ENCODE measurements at places on chromosomes 6 and 20. TPM values are rescaled to one million over a fixed set of nuclear protein-coding genes. Genes with fewer than 3 reads are reported as not detected.
A peak's percentile ranks its signal among the peaks of the same experiment; 100 is the strongest.

GRCh38 chr6:133903855-133904254, 14.9 kb downstream of the TCF21 start:
- peaks cover 25% of the 10 kb centered on the region for H3K27me3 ChIP-seq
- H3K27ac ChIP-seq: no peak overlapping the region
- H3K4me1 ChIP-seq: no peaks in the 10 kb centered on the region
- DNase-seq: no peak

DNA sequence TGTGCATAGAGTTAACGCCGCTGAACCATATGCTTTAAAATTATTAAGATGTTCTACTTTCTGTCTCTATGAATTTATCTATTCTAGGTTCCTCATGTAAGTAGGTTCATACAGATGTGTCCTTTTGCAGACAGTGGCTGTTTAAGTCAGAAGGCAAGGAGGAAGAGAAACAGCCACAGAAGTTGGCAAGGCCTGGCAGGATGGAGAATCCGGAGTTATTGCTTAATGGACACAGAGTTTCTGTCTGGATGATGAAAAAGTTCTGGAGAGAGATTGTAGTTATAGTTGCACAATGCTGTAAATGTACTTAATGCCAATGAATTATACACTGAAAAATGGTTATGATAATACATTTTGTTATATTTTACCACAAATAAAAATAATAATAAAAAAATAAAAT, 283.6 kb upstream of the CNR1 start:
- H3K36me3 ChIP-seq: no peaks in the 10 kb centered on the region
- DNase-seq: no peak
- no peaks in the 10 kb centered on the region for H3K4me1 ChIP-seq
- H3K27me3 ChIP-seq: no peaks in the 10 kb centered on the region
- no peak overlapping the region for H3K4me3 ChIP-seq
- no peak overlapping the region for H3K27ac ChIP-seq

GRCh38 chr6:147892476-147892875, 384.0 kb downstream of the SAMD5 start:
- no peaks in the 10 kb centered on the region for H3K36me3 ChIP-seq
- no peak overlapping the region for H3K4me3 ChIP-seq
- DNase-seq: no peak
- H3K27ac ChIP-seq: no peak overlapping the region
- H3K27me3 ChIP-seq: no peaks in the 10 kb centered on the region

DNA sequence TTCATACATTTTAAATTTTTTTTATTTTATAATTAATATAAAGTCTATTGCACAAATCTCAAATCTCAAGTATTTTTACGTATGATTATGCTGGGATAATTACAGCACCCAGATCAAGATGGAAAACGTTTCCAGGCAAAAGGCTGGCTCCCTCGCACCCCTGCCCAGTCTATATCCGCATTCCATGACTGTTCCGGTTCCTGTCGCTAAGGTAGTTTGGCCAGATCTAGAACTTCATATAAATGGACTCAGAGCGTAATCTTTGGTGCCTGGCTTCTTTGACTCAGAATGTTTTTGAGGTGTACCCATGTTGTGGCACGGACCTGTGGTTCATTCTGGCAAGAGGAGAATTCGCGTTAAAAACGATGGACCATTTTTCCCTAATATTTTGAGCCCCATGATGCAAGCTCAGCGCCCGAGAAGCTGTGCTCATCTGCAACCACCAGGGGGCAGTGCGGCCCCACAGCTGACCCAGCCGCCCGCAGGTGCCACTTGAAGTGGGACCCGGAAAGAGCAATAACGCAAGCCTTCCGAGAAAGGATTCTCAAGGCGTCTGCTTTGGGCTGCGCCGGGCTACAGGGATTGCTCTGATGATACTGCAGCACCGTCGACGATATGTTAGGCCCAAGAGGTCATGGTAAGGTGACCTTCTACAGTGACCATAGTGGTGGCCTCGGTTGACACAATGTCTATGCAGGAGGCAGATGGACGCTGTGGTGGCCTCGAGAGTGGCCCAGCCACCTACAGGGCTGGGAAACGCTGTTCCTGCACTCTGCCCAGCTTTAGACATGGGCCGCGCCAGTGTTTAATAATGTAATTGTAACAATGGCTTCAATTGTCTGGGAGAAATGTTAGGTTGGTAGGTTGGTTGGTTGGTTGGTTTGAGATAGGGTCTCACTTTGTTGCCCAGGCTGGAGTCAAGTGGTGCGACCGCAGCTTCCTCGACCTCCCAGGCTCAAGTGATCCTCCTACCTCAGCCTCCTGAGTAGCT, 160.1 kb downstream of the ZMYND8 start:
- no peak overlapping the region for H3K4me3 ChIP-seq
- H3K4me1 ChIP-seq: no peaks in the 10 kb centered on the region
- H3K27ac ChIP-seq: no peak overlapping the region
- H3K36me3 ChIP-seq: no peaks in the 10 kb centered on the region
- H3K27me3 ChIP-seq: no peaks in the 10 kb centered on the region
- peak; percentile 78 for DNase-seq

- no peak overlapping the region for H3K4me3 ChIP-seq
- H3K36me3 ChIP-seq: no peaks in the 10 kb centered on the region
- H3K4me1 ChIP-seq: no peaks in the 10 kb centered on the region
Measured at GRCh38 chr20:11995805-11996567, 78.3 kb downstream of the BTBD3 start.

DNA sequence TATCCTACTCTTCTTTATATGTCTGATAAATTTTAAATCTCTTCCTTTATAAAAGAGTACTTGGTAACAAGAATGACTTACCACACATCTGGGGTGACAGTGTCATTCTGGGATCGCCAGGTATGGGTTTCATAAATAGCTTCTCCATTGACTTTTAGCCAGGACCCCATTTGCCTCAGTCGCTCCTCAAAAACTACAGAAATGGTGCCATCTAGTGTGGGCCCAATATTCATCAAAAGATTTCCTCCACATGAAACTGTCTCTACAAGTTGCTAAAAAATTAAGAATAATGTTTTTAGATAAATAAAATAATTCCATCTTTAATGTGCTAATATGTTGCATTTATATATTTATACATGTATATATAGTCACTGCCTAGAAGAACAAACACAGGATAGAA, 9.7 kb downstream of the FUCA2 start:
- H3K27ac ChIP-seq: no peak overlapping the region
- no peak overlapping the region for H3K4me3 ChIP-seq
- no peaks in the 10 kb centered on the region for H3K4me1 ChIP-seq

DNA sequence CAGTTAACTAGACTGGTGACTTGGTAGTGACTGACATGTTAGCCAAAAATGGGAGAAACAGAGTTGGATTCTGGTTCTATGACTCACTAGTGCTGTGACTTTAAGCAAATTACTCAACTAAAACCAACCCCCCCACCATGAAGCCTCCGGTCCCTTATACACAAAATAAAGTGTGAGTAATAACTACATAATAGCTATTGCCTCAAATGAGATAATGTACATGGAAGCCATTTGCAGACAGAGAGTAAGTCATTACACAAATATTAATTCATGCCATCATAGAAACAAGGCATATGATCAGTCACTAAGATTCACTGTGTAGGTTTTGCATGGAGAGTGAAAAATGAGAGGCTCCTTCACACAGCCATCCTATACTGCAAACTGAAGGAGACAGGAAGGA, 111.9 kb downstream of the HIVEP2 start:
- no peaks in the 10 kb centered on the region for H3K27me3 ChIP-seq
- DNase-seq: no peak
- no peaks in the 10 kb centered on the region for H3K36me3 ChIP-seq

DNA sequence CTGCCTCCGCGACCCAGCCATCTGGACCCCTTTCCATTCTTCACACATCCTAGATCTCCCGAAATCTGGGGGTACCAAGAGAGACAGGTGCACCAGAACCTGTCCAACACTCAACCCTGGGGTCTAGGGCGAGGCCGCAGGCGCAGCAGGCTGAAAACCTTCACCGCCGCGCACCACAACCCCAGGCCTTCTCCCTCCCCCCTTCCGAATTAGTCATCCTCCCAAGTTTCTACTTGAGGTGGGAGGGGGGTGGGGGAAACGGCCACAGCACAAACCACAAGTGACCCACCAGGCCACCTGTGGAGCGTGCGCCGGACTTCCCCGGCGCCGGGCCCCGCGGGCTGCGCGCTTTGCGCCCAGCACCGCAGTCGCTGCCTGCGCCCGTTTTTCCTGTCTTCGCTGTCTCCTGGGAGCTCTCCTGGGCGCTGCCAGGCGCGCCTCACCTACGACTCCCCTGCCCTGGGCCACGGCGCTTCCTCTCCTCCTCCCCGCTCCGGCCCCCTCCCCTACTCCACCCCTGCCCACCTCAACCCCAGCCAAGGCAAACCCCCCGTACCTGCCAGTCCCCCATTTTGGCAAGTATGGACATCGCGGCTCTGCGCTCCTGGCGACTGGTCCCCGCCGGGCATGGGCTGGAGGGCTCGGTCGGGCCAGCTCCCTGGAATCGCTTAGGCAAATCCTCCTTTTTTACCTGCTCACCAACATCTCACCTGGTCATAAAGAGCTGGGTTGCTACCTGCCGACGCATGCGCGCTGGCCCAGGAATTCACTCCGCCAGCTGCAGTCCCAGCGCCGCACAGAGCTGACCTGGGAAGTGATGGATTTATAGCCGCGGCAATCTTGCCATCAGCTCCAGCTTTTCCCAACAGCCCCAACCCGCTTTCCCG, 4.2 kb upstream of the TFAP2A start:
- no peak overlapping the region for H3K27ac ChIP-seq
- H3K4me1 ChIP-seq: peaks cover 27% of the 10 kb centered on the region
- no peaks in the 10 kb centered on the region for H3K36me3 ChIP-seq

DNA sequence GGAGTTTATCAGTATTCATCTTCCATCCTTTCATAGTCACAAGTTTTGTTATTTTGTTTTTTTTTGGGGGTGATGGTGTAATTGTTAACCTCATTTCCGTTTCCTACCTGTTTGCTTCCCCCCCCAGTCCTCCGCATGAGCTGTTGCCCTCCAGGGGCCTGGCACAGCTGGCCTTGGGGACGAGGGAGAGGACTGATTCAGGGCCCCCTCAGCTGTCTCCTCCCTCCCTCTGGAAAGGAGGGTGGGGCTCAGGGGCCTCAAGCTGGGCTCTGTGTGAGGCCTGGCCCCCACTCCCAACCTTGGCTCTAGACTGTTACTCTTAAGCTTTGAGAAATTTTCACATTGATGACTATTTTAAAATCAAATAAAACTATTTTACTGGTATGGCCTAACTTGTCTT, 4.0 kb downstream of the LRRC73 start:
- DNase-seq: no peak
- H3K27ac ChIP-seq: no peak overlapping the region
- H3K36me3 ChIP-seq: peaks cover 38% of the 10 kb centered on the region
- H3K4me3 ChIP-seq: no peak overlapping the region

SMIM26 gene
- 208 TPM for total RNA-seq

NOX3 gene
- not detected for total RNA-seq

REV3L gene
- 122 TPM for total RNA-seq

CASS4 gene
- total RNA-seq: 1.6 TPM

HFE gene
- 7.8 TPM for total RNA-seq

GLP1R gene
- 0.14 TPM for total RNA-seq

ZNF335 gene
- 12.5 TPM for total RNA-seq

TEAD3 gene
- total RNA-seq: 94.6 TPM

OR2H1 gene
- not detected for total RNA-seq
